Stimulated activated CD4-positive, alpha-beta T cell treated with anti-CD3 and anti-CD28 coated beads, TNF-alpha, amount 100 ng/mL, for 4 hours (primary cell): ENCODE measurements at places on chromosomes 11 and 22.
A peak's percentile ranks its signal among the peaks of the same experiment; 100 is the strongest.

DNA sequence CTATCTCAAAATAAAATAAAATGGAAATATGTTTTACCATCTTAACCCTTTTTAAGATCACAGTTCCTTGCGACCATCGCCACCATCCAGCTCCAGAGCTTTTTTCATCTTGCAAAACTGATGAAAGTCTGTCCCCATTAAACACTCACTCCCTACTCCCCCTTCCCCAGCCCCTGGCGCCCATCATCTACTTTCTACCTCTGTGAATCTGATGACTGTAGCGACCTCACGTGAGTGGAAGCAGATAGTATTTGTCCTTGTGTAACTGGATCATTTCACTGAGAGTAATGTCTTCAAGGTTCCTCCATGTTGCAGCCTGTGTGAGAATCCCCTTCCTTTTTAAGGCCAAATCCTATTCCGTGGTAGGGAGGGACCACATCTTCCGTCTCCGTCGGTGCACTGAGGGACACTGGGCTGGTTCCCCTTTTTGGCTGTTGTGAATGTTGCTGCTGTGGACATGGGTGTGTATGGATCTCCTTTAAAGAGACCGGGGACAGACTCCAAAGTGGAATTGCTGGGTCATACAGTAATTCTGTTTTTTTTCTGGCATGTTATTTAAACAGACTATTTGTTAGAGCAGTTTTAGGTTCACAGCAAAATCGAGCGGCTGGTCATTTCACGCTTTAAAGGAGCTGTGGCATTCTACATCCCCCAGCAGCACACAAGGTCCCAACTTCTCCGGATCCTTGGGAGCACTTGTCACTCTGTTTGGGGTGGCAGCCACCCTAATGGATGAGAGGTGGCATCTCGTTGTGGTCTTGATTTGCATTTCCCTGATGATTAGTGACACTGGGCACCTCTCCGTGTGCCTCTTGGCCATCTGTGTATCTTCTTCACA is 120.0 kb downstream of the KCNQ1 start:
- no peak for DNase-seq

GRCh38 chr11:28009388-28009787 is 98.6 kb downstream of the KIF18A start:
- DNase-seq = no peak

DNA sequence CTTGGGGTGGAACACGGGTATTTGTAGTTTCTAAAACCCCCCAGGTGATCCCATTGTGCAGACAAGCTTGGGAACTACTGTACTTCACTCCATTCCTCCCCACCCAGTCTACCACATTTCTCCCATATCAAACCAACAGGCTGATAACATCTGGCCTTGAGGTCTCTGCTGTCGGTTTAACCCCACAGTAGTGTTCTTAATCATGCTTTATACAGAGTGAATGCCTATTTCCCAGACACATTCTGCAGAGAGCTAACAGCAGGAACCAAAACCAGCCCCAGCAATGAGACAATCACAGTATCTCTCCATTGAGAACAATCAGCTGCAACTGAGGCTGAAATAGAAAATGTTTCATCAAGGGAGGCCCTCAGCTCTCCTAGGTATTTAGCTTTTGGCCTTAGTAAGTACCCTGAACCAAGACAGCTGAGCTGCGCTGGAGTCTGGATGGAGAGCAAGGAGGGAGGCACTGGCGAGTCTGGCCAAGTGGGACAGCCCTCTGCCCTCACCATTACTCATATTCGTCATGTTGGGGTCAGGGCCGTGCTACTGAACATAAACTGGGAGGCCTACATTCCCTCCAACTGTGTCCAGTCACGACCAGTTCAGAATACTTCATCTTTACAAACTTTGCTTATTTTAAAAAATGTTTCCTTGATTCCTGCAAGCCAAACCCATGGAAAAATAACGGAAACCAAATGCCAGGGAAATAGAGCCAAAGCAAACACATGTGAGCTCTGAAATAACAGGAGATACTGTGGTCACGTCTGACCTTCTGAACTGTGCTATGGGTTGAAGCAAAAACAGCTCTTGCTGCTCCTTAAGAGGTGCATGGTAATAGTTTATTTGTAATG is 81.0 kb downstream of the CCDC34 start:
- no peak for DNase-seq

GRCh38 chr22:49825944-49826602 is 1.6 kb downstream of the BRD1 start:
- DNase-seq = peak; percentile 49

GRCh38 chr22:26053737-26054316 is 115.4 kb upstream of the SEZ6L start:
- no peak for DNase-seq

GRCh38 chr11:105315287-105315686 is 175.7 kb upstream of the CARD18 start:
- no peak for DNase-seq

- DNase-seq = no peak
Observed at GRCh38 chr11:102561636-102562035, 31.1 kb upstream of the MMP7 start.

DNA sequence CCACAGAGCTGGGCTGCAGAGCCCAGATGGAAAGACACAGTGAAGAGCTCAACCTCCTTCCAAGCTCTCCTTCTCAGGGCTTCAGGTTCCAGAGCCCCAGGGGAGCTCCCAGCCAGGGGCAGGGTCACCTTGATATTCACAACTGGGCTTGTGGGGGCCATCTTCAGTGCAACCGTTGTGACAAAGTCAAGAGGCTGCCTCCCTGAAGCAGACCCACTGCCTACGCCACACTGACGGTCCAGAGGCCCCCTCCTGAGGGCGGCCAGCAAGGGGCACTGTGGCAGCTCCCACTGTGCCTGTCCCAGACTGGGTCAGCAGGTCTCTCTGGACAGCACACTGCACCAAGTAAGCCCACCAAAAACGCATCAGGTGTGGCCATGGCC is 84.1 kb downstream of the DGCR2 start:
- DNase-seq = no peak

- DNase-seq = no peak
Observed at GRCh38 chr11:70354629-70355028, 43.7 kb upstream of the CTTN start.

GRCh38 chr22:44160421-44160820 is 20.3 kb upstream of the PARVG start:
- DNase-seq = no peak

DNA sequence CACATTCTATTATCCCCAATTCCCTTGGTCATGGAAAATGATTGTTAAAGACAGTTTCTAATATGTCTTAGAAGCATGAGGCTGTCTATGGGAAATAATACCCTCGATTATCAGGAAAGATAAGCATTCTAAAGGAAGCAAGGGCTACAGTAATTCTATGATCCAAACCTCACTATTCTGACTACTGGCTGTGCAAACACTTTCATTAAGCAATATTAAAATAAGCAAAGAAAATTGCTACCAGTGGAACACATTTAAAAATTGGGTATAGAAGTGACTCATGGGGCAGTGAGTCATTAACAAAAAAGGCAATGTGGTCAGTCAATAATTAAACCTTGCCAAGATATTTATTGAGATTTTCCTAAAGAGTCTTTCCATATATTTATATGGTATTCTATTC is 1415.2 kb upstream of the TENM4 start:
- DNase-seq = no peak

DNA sequence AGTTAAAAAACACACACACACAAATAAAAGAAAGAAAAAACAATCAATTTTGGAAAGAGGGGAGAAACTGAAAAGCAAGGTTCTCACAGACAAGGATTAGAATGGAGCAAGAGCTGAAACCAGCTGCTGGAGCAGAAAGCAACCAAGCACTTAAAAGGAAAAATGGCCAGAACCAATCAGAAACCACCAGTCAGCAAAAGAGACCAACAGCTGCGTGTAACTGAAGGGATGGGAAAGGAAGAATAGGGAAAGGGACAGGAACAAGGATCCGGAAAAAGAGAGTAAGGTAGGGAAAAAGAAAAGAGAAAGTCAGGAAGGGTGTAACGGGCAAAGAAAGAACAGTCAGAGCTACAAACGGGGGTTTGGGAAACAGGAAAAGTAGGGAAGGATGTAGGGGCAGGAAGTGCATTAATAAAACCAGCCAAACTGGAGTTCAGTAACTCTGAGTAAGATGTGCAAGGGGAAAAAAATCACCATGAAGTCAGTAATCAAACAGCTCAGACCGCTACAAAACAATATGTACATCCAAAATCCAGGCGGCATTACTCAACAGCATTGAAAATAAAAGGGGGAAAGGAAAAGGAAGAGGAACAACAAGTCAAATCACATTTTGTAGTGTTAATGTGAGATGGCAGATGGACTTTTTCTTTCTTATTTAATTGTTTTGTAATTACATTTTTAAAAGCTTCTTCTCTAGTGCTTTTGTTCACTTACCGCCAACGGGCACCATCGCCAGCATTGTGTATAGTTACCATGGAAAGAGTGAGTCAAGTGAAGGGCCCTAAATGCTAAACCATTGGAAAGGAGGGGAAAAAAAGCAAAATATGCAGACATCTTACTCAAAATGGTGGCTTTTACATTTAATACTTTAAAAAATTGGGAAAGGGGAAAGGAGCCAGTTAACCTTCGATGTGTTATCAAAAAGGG is 49.2 kb downstream of the APOL5 start:
- no peak for DNase-seq

DNA sequence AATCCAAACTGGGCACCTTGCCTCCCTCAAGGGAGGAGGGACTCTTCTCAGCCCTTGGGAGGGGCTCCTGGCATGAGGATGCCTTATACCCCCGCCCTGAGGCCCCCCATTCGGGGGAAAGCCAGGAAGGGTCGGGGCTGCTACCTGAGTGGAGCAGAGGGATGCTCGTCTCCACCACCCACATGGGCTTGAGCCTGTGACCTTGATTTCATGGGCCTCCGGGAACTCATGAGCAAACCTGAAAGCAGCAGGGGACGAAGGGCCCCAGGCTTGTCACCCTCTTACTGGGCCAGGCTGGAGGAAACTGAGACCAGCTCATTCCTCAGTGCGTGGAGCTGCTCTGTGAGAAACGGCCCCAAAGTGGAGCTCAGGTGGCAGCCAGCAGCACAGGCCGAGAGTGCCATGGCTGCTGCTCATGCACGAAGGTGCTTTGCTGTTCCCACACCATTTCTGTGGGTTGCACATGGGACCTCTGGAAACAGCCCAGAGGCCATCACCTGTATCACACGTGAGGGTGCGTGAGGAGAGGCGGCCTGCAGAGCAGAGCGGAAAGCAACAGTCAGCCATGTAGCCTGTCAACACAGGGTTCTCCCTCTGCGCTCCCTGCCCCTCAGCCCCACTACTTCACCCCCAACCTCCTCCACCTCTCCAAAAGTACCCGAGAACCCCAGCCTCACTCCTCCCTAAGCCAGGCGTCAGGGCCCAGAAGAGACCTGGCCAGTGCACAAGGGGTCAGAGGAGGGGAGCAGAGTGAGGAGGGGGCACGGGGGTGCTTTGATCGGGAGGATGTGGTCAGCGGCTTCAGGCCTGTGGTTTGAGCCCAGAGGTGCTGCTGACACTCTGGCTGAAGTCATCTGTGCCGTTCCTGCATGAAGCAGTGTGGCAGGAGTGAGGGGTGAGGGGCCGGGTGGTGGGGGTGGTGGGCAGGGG is 14.1 kb upstream of the IL2RB start:
- DNase-seq = no peak

GRCh38 chr11:47132981-47133380 is 43.7 kb downstream of the ARFGAP2 start:
- DNase-seq = no peak

DNA sequence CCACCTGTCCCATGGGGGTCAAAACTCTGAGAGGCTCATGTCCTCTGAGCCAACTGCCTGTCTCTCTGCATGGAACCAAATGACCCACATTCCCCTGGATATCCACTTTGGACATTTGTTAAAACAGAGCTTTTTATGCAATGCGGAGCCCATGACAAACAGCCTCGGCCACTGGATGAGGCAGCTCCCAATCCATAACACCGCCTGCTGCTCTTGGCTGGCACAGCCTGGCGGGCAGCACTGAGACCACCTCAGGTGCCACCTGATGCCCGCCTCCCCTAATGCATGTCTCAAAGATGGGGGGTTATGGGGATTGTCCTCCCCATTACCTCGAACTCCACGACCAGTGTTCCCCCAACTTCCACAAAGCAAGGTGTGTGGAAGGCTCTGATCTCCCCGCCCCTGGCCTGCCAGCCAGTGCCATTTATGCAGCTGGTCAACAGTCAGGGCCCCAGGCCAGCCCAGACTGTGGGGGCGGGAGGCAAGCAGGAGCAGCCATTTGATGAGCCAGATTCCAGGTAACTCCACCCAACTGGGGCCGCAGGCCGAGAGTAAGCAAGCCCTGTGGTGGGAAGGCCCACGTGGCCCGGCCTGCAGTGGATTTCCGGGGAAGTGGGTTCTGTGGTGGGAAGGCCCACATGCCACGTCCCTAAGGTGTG is 84.2 kb downstream of the PHF21B start:
- DNase-seq = no peak

DNA sequence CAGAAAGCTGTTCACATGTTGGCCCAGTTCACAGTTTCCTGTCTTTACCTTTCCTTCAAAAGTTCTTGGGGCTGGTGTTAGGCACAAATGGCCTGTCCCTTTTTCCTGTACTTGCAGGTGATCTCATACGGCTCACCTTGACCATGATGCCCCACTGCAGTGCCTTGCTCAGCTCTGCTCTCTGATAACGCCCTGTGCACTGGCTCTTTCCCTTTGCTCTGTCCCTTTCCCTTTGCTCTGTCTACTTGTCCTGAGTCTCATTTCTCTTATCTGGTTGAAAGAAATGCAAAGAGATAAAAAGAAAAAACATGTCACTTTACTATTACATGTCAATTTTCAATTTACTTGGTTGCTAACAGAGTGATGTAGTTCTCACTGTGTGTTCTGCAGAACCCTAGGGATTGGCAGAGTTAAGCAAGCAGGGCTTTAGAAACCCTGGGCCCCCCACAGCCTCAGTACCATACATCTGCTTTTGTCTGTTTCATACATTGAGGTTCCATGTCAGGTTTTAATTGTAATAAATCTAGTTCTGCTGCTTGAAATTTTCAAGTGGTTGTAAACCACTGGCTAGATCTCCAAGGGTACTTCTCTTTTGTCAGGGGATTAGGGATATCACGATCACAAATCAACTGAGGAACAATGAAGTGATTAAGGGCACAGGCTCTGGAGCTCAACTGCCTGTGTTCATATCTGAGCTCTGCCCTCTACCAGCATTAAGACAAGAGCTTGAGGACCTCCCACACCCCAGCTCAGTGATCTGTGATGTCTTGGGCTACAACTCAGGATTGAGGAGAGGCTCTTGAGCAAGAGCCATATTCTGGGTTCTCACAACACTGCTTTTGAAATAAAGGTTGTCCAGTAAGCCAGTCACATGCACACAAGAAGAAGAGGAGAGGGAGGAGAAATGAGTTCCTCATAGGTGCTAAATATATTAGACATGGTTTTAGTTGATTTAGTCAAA is 16.3 kb upstream of the SORL1 start:
- no peak for DNase-seq

DNA sequence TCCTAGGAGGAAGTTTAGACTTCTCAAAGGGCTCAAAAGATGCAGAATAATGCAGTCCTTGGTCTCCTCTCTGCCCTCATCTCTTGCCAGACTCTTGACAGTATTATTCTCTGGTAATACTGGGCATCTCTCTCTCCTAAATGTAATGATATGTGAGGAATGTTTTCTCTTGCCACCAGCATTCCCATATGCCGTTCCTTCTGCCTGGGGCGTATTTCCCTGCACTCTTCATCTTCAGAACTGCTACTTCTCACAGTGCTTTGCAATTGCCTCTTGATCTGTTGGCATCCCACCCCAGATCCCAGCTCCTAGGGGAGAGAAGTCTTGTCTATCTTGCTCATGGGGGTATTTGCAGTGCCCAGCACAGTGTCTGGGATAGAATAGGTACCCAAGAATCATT is 107.4 kb downstream of the RASSF10 start:
- DNase-seq = no peak

GRCh38 chr22:24950272-24950902 is 2.1 kb upstream of the KIAA1671 start:
- no peak for DNase-seq
